ENCODE measurements at places on chromosomes 6 and 20.

GRCh38 chr6:130632897-130633296 lies 194.3 kb upstream of the SMLR1 start:
- DNase-seq, result no peak

DNA sequence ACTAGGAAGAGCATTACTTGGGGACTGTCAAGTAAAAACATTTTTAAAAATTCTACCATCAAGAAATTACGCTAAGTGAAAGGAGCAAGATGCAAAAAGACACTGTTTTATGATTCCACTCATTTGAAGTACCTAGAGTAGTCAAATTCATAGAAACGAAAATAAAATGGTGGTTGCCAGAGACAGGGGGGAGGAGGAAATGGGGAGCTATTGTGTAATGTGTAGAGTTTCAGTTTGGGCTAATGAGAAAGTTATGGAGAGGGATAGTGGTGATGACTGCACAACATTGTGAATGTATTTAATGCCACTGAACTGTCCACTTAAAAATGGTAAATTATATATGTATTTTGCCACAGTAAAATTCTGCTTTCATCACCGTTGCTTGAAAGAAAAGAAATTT lies 83.8 kb downstream of the UST start:
- DNase-seq, result no peak

DNA sequence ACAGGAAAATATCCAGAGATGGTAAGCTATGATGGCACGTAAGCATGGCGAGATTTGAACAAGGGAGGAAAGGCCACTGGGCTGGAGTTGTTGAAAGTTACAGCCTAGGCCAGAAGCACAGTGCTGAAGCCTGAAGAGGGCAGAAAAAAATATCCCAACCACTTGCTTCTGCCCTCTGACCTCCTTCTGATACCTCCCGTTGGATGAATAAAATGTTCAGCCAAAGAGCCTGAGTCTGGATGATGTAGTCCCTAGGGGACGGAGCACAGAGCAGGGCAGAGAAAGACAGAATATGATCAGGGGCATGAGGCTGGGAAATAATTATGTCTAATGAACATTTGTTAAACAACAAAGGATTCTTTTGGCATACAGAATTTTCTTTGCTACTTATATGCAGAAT lies 19.7 kb downstream of the KLHL31 start:
- DNase-seq, result no peak

- DNase-seq, result no peak
Observed at GRCh38 chr6:109255087-109255486, 127.2 kb downstream of the CD164 start.

DNA sequence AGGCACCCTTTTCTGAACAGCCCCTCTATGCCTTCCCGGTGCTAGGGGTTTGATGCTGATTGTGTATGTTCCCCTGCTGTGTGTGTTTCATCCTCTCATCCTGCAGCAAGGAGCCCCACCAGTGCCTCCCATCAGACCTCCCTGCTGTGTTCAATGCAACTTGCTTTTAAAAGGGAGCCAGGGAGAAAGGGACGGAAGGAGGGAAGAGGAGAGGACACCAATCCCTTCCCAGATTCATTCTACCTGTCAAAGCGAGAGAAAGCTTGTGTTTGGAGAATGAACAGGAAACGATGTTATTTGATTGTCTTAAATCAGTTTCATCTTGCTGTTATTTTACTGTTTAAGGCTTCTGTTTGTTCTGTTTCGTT lies 259.2 kb downstream of the ADGB start:
- no peak for DNase-seq

GRCh38 chr6:169978615-169979161 lies 227.3 kb downstream of the ERMARD start:
- no peak for DNase-seq

DNA sequence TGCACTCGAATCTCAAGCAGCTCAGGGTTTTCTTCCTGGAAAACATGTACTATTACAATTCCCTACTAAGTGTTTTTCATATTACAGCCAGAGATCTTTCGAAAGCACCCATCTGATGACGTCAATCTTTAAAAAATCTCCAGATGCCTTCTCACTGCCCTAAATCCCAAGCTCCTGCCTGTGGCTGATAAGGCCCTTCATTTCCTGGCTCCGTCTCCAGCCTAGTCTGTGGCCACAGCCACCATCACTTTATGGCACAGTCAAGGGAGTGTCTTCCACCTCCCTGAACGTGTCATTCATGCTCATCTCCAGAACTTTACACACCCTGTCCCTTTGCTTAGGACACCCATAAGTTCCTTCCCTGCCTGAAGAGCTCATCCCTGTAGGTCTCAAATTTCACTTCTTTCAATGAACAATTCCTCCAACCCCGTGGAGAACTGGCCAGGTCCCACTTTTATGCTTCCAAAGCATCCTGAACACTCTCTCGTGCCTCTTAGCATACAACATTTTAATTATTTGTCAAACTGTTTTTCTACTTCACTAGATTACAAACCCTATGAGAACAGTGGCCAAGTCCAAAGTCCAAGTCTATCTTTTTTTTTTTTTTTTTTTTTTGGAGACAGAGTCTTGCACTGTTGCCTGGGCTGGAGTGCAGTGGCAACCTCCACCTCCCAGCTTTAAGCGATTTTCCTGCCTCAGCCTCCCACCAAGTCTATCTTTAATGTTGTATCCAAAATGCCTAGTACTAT lies 106.1 kb upstream of the AGPAT4 start:
- DNase-seq, result no peak

- no peak for DNase-seq
Observed at GRCh38 chr20:45409521-45410272, 1.6 kb downstream of the DBNDD2 start.

DNA sequence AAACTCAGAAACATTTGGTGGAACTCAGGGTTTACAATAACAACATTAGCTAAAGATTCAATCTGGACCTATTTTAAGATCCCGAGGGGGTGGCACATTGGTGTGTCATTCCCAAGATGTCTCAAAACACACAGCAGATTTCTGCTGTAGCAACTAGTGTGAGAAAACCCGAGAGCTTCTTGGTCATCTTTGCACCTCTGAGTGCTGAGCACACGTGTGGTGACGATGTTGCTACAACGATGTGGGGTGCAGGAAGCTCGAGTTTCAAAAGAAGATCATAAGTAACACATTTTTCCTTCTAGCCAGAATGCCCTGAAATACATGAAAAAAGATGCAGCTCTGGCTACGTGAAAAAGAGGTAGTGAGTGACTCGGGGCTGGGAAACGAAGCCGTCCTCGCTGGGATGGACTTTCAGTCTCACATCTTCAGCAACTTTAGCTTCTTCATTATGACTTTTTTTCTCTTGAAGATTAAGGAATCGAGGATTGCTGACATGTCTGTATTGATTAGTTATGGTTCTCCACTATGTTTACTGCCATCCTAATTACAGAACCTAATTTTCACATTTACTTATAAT lies 1.5 kb downstream of the RAMACL start:
- no peak for DNase-seq

Measured in hepatic stellate cell (primary cell).